ENCODE measurements at places on chromosomes 5 and 9. TPM values are rescaled to one million over a fixed set of nuclear protein-coding genes. Genes with fewer than 3 reads are reported as not detected.

DNA sequence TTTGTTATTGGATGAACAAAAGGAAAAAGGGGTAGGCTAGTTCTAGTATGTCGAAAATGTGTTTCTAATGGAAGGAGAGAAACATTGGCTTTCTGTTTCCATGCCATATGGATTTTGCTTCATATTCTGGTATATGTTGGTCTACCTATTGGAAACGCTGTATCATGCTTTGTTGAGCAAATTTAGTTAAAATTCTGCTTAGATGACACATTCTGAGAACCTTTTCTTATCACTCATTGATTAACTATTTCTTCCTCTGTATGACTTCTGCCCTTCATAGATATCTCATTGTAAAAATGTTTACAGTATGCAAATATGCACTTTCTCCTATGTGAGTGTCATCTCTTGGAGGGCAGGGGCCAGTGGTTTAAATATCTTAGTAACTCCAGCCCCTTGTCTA is 68.8 kb upstream of the GPR151 start:
- DNase-seq, result no peak
- no peak overlapping the region for H3K4me3 ChIP-seq
- no peaks in the 10 kb centered on the region for H3K4me1 ChIP-seq
- no peak overlapping the region for H3K27ac ChIP-seq
- no peaks in the 10 kb centered on the region for H3K36me3 ChIP-seq

DNA sequence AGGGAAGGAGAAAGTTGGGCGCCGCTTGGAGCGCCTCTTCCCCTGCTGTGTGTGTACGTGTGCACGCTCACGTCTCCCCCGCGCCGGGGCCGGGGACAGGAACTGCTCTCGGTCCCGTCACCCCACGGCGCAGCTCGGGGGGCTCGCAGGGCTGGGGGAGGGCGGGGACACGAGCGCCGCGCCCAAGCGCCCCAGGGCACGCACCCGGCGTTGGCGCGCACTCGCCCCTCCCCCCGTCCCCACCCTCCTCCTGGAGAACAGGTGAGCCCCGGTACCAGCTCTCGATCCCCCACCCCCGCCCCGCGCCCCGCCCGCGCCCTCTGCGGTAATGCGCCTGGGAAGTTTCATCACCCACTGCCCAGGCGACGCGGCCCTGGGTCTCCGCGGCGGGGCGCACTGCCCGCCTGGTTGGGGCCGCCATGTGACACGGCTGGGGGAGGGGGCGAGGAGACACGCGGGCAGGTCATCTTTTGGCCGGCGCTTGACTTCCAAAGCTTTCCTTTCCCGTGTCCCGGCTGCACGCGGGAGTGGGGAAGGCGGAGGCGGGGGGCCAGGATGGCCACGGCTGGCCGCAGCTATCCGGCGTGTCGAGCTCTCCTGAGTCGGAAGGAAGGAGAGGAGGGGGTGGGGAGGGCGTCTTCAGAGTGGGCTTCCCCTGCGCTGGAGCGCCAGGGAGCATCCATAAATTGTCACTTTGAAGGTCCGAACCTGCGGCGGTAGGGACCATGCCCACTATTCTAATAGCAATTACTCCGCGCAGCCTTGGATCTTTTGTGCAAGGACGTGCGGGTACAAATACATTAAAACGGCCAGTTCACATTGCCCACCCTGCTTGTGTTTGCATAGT is 1.5 kb upstream of the STC2 start:
- H3K27me3 ChIP-seq, result peaks cover 15% of the 10 kb centered on the region
- H3K36me3 ChIP-seq, result peaks cover 33% of the 10 kb centered on the region
- peak overlapping the region; percentile 89 for H3K4me3 ChIP-seq
- peaks cover 57% of the 10 kb centered on the region for H3K4me1 ChIP-seq
- peak overlapping the region; percentile 82 for H3K27ac ChIP-seq
- DNase-seq, result peak; percentile 77

DNA sequence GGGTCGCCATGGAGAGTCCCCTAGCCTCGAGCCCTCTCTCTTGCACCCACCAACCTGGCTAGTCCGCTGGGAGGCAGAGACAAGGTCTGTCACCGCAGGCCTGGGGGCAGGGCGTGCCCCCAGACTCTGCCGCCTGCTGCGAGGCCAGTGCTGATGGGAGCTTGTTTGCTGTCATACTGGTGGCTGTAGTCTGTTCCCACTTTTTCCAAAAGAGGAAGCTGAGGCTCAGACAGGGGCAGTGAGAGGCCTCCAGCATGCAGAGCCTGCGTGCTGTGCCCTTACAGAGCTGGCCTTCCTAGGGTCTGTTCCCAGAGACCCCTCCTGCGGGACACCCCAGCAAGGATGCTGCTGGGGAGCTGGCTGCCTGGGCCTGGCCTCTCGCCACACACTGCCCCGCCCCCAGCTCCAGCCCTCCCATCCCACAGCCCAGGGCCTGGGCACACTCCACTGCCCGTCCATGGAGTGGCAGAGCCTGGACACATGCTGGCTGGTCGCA is 21.0 kb upstream of the SUSD3 start:
- H3K4me3 ChIP-seq, result no peak overlapping the region
- peaks cover 28% of the 10 kb centered on the region for H3K4me1 ChIP-seq
- no peak overlapping the region for H3K27ac ChIP-seq
- H3K27me3 ChIP-seq, result no peaks in the 10 kb centered on the region

DNA sequence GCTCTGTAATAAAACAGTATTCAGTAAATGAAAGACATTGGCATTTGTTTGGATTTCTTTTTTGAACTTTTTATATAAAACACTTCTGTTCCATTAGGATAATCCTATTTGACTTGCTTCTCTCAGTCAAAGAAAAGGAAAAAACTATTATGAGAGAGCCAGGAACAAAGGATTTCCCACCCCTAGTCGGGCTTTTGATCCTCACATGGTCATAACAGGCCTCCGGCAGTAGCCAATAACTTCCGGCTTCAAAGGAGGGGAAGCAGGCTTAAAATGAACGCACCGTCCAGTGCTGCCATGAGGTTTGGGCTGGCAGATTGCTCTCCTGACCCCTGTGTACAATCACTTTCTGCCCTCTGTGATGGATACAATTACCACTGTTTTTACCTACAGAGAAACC is 209.3 kb downstream of the ZNF608 start:
- H3K36me3 ChIP-seq, result no peaks in the 10 kb centered on the region
- no peak overlapping the region for H3K4me3 ChIP-seq
- no peaks in the 10 kb centered on the region for H3K4me1 ChIP-seq
- H3K27me3 ChIP-seq, result no peaks in the 10 kb centered on the region
- H3K27ac ChIP-seq, result no peak overlapping the region

DNA sequence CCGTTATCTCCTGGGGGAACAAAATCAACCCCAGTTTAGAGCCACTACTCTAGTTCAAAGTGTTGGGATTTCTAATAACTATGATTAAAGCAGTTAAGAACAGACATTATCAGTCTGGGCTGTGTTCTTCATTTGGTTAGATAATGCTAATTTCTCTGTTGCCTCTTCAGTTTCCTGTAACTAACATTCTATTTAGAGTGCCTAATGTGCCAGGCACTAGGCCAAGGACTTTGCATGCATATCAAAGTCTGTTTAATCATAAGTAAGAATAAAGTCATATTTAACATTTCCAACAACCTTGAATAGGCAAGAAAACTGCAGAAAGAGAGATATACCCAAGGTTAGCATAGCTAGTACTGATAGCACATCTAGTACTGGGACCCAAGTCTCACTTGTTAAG is 68.4 kb downstream of the TNPO1 start:
- H3K27me3 ChIP-seq, result no peaks in the 10 kb centered on the region
- H3K4me3 ChIP-seq, result no peak overlapping the region
- H3K27ac ChIP-seq, result no peak overlapping the region
- H3K36me3 ChIP-seq, result peaks cover 64% of the 10 kb centered on the region

- peaks cover 30% of the 10 kb centered on the region for H3K4me1 ChIP-seq
- H3K4me3 ChIP-seq, result no peak overlapping the region
- peaks cover 13% of the 10 kb centered on the region for H3K27me3 ChIP-seq
Measured at GRCh38 chr9:109181284-109181683, 14.2 kb upstream of the FRRS1L start.

DNA sequence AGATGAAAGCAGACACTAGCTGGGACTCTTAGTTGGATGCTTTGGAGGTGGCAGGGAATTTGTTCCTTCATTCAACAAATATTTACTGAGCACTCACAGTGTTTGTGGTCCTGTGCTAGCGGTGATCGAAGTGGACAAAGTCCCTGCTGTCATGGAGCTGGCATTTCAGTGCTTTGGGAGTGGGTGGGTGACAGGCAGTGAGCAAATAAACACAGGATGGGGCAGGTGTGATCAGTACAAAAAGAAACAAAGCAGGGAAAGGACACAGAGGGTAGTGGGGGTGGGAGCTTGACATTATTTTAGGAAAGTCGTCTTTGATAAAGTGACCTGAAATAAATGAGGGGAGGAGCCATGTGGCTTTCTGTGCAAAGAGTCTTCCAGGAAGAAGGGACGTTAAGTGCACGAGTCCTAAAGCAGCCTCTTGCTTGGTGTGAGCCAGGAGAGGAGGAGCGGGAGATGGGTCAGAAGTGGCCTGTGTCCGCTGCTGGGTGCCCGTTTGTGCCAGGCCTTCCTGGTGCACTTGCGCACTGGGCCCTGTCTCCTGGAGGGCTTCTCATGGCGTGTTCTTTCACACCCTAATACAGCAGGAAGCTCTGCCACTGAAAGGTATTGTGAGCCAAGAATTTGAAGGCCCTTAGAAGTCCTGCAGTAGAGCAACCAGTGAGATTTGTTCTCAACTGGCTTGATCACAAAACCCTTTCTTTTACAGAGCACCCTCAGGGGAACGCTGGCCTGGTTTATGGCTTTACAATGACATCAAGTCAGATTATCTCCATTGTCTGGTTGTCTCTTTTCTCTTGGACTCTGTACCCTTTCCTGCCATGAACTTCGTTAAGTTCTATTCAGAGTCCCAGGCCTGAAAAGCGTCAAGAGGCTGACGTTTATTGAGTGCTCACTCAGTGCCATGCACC is 14.8 kb downstream of the NDST1 start:
- H3K4me1 ChIP-seq, result peaks cover 5% of the 10 kb centered on the region
- H3K27me3 ChIP-seq, result no peaks in the 10 kb centered on the region
- no peak overlapping the region for H3K27ac ChIP-seq
- no peak for DNase-seq

GRCh38 chr5:148740079-148740858 is 85.9 kb upstream of the HTR4 start:
- H3K27me3 ChIP-seq, result peaks cover 17% of the 10 kb centered on the region
- no peaks in the 10 kb centered on the region for H3K36me3 ChIP-seq
- peaks cover 2% of the 10 kb centered on the region for H3K4me1 ChIP-seq
- H3K4me3 ChIP-seq, result no peak overlapping the region

OLFML2A gene
- total RNA-seq, result not detected

PCDH1 gene
- total RNA-seq, result not detected

OR5C1 gene
- not detected for total RNA-seq

All from activated CD8-positive, alpha-beta T cell treated with anti-CD3 and anti-CD28 coated beads, Interleukin-2, amount 10 ng/mL, durations not matched to agents 7 days and 5 days (primary cell).